Stimulated activated CD4-positive, alpha-beta T cell treated with anti-CD3 and anti-CD28 coated beads, Interleukin-4, amount 100 ng/mL, for 24 hours (primary cell): ENCODE measurements at places on chromosomes 6 and 20.

- no peak for DNase-seq
These were observed 24.9 kb downstream of the SLC35D3 start for GRCh38 chr6:136947037-136947436.

GRCh38 chr6:143721642-143722041 lies 43.9 kb downstream of the PHACTR2 start:
- DNase-seq, result no peak

DNA sequence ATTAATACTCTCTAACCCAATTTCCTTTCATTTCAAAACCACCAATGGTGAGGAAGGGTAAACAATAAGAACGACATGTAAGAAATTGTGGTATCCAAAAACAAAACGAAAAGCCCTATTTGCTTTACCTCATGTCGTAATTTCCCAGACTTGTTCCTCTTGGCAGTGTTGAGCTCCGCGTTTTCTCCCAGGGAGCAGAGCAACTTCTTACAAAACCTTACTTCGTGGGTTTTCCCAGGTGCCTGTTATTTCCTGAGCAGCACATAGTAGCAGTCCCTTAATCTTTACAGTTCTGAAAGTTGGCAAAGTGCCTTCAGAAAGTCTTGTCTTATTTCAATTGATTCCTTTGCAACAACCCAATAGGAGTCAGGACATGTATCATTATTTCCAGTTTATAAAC lies 207.9 kb upstream of the MARCKS start:
- no peak for DNase-seq

- DNase-seq, result no peak
These were observed 497.0 kb downstream of the EPHA7 start for GRCh38 chr6:92922216-92922806.

- no peak for DNase-seq
These were observed 14.0 kb downstream of the PLAGL1 start for GRCh38 chr6:143993965-143994646.

- DNase-seq, result no peak
These were observed 30.4 kb downstream of the AFDN start for GRCh38 chr6:167856999-167857660.

GRCh38 chr6:140264431-140264830 lies 890.0 kb upstream of the CITED2 start:
- DNase-seq, result no peak

- no peak for DNase-seq
These were observed 2.5 kb upstream of the FKBP5 start for GRCh38 chr6:35691027-35691824.

DNA sequence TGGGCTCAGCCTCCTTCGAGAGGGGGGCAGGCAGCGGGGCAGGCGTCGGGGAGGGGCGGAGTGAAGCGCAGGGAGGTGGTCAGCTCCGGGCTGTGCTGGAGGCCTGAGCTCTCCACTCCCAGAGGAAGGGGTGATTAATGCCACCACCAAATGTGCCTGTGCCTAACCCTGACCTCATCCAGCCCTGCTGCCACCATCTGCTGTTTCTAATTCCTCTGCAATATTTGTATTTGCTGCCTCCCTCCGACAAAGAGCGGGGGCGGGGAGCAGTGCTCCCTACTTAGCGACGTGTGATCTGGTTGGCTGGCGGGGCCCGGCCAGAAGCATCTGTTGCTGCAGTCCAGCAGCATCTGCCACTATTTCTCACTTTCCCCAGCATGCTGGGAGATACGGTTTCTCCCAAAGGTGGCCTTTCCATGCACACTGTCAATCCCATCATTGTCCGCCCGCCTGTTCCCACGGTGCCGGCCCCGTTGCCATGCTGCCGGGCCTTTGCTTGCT lies 47.0 kb downstream of the DLL1 start:
- no peak for DNase-seq

GRCh38 chr6:50180646-50181045 lies 130.9 kb upstream of the DEFB112 start:
- no peak for DNase-seq

- no peak for DNase-seq
These were observed 132.9 kb upstream of the MCHR2 start for GRCh38 chr6:100126790-100127484.

GRCh38 chr6:154689493-154690255 lies 43.5 kb upstream of the SCAF8 start:
- no peak for DNase-seq

GRCh38 chr20:55544638-55545037 lies 460.7 kb downstream of the CBLN4 start:
- DNase-seq, result no peak

DNA sequence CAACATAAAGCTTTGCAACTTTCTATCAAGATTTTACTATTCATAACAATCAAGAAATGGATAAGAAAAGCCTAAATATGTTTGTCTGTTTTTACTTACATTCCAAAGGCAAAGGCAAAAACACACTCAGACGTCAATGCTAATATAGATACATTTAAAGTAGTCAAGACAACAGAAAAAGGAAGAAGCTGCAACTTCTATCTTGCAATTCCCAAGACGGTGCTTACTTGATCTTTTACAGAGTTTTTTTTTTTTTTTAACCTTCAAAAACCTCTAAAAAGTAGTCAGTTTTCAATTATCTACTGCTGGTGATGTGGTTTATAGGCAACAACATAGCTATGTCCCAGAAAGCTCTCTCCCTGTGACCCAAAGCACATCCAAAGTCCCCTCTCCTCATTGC lies 58.1 kb downstream of the EPB41L2 start:
- no peak for DNase-seq

- DNase-seq, result no peak
These were observed 63.7 kb downstream of the STX11 start for GRCh38 chr6:144214029-144214428.

GRCh38 chr6:21116736-21117135 lies 476.8 kb upstream of the SOX4 start:
- no peak for DNase-seq

GRCh38 chr20:13855613-13856012 lies 70.8 kb downstream of the NDUFAF5 start:
- no peak for DNase-seq

DNA sequence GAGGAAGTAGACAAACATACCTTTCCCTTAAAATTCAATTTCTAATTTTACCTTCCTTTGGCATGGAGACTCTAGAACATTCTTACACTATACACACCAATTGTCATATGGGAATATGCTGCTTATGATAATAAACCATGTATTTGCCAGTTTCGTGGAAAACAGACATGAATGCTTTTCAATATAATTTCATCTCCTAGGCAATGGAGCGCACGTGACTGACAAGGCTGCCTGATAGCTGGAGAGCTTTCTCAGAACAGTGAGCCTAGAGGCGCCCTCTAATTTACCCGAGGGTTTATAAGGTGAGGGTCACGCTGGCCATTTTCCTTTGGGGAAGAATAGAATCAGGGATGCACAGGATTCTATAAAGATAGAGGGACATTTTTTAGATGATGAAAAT lies 56.5 kb downstream of the PRR18 start:
- no peak for DNase-seq

GRCh38 chr20:17841751-17842215 lies 126.8 kb downstream of the SNX5 start:
- DNase-seq, result no peak

- no peak for DNase-seq
These were observed 46.3 kb upstream of the BTN3A2 start for GRCh38 chr6:26318459-26319404.

- peak; percentile 58 for DNase-seq
These were observed 46.0 kb upstream of the PTPN1 start for GRCh38 chr20:50464026-50464724.

DNA sequence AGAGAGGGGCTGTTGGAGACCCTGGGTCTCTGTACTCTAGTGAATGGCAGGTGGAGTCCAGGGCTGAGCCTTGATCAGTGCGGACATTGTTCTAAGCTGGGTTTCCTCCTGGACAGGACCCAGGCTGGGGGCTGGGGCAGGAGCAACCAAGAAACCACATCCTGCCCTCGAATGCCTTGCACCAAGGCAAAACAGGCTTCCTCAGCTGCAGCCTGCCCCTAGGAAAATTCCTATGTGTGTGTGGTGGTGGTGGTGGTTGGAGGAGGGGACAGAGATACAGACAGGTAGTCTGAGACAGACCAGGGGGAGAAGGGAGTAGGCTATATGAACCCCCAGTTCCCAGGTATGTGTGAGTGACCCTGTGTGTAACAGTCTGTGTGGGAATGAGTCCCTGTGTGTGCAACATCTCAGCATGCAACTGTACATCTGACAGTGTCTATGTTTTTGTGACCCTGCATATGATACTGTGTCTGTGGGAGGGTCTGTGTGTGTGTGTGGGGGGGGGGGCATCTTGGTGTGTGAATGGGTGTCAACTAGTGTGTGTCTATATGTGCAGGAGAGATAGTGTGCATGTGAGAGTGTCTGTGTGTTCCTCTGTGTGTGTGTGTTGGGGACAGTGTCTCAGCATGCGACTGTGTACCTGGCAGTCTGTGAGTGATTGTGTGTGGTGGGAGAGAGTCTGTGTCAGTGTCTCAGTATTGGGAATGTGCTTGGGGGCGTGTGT lies 3.0 kb downstream of the GLP1R start:
- DNase-seq, result no peak

GRCh38 chr6:12537389-12537788 lies 179.2 kb upstream of the PHACTR1 start:
- no peak for DNase-seq

- DNase-seq, result no peak
These were observed 118.5 kb downstream of the GFRAL start for GRCh38 chr6:55445648-55446204.

- no peak for DNase-seq
These were observed 74.7 kb downstream of the SOBP start for GRCh38 chr6:107564589-107564951.

- DNase-seq, result no peak
These were observed 498.3 kb upstream of the AGPAT4 start for GRCh38 chr6:161772176-161772575.

DNA sequence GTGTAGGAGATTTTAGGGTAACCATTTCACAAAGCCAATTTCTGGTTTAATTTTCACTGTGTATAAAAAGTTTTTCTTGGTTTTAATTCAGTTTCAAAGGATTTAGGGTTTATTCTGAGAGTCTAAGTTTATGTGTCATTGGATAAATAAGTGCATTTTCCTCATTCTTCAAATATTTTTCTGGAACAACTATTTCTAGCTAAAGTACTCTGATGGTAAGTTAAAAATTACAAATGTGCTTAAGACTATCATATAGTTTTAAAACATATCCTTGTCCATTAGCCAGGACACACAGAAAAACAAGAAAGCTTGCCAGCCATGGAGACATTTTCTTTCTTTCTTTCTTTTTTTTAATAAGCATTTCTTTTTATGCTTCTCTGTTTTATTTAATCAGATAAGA lies 333.0 kb downstream of the RFPL4B start:
- no peak for DNase-seq

GRCh38 chr6:100479179-100480035 lies 14.7 kb upstream of the SIM1 start:
- no peak for DNase-seq

- DNase-seq, result no peak
These were observed 5.6 kb upstream of the PLCG1 start for GRCh38 chr20:41131594-41132387.

DNA sequence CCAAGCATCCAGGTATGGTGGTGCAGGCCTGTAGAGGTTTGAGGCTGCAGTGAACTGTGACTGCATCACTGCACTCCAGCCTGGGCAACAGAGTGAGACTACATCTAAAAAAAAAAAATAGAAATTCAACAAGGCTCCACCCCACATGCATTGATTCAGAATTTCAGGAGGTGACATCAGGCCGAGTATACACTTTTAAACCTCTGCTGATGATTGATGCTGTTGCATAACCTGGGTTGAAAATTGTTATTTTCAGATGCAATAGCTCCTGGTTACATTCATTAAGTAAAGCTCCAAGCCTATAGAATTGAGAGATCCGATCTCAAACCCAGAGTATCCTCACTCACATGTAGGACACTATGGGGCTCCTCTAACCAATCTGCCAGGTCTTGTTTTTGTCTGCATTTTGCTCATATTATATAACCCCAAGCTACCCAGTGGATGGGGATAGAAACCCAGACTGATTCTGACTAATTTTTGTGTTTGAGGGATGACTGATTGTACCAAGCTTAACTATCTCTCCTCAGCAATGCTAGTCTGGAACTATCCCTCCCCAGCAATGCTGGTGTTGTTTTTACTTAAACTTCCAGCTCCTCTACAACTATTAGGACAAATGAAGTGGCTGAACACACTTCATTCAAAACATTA lies 123.5 kb upstream of the PREP start:
- DNase-seq, result no peak

DNA sequence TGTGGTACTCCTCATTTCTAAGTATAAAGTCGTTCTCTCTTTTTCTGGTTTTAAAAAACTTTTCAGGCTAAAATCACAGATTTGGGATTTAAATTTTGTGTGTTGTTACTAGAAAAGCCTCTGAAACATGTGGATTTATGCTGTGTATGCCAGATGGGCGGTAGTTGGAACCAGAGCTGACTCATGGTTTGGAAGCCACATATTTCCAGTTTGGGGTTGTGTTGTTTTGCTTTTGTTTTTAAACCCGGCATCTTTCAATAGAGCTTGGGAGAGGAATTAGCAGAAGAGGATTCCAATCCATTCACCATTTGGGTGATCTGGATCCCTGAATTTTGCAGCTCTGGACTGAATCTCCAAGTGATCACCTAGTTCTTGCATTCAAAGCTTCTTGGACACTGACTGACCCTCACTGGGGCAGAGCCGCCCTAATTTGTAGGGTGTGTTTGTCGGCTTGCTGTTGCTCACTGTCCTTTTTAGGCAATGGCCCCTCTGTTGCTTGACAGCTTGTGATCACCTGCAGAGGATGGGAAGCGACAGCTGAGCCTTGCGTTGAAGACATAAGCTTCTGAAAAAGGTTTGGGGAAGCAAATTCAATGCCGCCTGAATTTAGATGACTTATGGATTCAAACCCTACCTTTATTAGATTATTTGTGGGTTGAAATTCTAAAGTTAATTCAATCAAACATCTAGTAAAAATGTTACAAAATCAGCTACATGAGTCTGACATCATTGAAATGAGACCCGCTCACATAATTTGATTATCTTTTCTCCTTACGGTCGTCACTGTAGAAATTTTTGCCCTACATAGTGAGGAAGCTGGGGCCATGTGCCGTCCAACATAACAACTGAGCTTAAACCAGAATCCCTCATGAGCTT lies 79.9 kb upstream of the CD83 start:
- DNase-seq, result no peak

- no peak for DNase-seq
These were observed 26.6 kb upstream of the EDN3 start for GRCh38 chr20:59273739-59274357.

GRCh38 chr20:54351371-54352136 lies 123.8 kb upstream of the DOK5 start:
- no peak for DNase-seq

DNA sequence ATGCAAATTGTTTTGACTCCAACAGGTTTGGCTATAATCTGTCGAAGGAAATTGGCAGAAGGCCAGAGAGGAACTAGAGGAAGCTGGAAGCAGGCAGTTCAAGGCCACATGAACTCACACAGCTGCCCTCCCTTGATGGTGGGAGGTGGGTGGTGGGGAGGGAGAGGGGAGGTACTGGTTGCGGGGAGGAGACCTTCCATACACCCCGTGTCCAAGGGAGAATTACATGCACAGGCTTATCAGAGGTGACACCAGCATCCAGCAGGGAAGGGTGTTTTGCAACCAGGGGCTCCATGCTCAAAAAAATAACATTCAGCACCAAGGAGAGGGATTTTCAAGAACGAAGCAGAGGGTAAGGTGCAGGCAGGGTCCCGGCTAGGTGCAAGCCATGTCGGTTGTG lies 9.1 kb downstream of the PRND start:
- DNase-seq, result no peak

GRCh38 chr6:125301435-125302391 lies at the start of gene HDDC2:
Gene HDDC2 (minus strand): TSS chr6:125301967. CDS start chr6:125301932, 35 bp downstream.
- DNase-seq, result peak; percentile 42
